ENCODE measurements at places on chromosomes 6 and 20.
A peak's percentile ranks its signal among the peaks of the same experiment; 100 is the strongest.

GRCh38 chr6:142756215-142756630 is 188.8 kb downstream of the HIVEP2 start:
- DNase-seq = peak; percentile 85

GRCh38 chr6:113083947-113084346 is 736.8 kb downstream of the RFPL4B start:
- no peak for DNase-seq

- no peak for DNase-seq
Measured at GRCh38 chr6:131640100-131640499, 3.0 kb downstream of the ENPP3 start.

- DNase-seq = peak; percentile 53
Measured at GRCh38 chr6:82364087-82365015, 734 bp downstream of the TPBG start.

- no peak for DNase-seq
Measured at GRCh38 chr6:84456803-84457202, 229.4 kb upstream of the CEP162 start.

- DNase-seq = peak; percentile 50
Measured at GRCh38 chr20:36836591-36837269, 39.2 kb upstream of the TLDC2 start.

DNA sequence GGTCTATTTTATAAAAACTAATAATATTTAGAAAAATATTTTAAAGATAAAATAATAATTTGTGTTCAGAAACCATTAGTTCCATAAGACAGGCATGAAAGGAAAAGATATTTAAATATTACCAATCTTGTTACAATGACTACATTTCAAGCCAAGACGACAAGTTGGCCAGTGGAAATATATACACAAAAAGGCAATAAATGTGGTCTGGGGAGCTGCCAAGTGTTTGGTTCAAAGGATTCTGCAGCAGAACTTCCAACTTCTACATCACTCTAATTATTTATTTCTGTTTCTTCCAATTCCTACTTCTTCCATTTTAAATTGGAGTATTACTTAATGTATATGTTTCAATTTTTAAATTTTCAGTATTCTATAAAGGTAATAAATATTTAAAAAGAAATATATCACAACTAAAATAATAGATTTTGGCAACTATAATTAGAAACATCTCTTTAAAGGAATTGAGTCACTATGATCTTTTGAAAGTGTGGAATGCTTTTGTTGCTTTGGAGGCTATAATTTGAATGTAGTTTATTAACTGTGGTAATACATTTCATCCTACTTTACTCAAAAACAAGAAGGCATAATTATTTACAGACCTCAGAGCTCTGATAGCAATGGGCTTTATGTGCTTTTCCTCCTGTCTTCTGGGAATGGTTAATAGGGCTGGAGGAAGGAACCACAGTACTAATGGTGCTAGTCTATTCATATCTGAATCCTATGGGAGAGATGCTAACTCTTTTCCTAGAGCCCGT is 129.7 kb upstream of the FAM184A start:
- peak; percentile 10 for DNase-seq

DNA sequence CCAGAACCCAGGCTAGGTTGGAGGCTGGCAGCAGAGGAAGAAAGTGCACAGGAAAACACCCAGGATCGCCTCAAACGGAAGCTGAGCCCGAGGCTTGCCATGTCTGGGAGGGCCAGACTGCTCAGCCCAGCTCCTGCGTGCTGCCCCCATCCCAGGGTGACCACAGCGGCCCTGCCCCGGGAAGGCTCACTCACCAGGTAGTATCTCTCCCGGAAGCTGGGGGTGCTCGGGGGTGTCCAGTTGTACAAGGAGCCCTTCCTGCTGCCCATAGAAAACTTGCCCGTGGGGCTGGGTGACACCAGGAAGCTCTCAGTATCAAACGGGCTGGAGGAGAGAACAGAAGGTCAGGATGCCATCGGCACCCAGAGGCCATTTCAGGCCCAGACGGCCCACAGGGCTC is 86.9 kb downstream of the RIPOR3 start:
- DNase-seq = no peak

DNA sequence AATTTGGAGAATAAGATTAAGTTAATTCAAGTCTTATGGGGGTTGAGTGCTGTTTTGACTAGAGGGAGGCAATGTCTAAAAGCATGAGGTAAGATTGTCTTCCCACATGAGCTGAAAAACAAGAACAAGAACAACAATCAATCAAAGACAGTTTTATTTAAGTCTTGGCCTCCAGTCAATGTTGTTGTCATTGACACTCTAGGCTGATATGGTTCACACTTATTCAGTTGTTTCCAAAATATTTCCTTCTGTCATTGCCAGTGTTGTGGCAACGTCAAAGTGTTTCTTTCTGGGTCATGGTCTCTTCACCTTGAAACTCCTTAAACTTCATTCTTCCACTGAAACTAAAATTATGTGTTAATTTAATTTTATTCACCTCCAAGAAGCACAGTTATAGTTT is 72.4 kb downstream of the GRIK2 start:
- DNase-seq = no peak

DNA sequence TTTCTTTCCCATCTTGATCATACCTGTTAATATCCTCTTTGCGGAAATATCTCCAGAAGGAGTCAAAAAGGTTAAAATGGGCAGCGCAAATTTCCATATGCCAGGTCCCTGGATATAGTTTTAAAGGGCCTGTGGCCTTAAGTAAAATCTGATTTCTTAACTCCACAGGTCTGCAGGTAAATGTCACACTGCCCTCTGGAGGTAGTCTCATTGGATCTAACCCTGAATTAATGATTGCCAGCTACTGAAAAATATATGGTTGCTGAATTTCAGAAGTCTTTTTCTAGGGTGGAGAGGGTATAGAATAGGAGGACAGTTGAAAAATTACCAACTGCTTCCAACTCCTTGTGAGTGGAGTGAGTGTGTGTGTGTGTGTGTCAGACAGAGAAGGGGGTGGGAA is 8.5 kb downstream of the MOXD1 start:
- no peak for DNase-seq

DNA sequence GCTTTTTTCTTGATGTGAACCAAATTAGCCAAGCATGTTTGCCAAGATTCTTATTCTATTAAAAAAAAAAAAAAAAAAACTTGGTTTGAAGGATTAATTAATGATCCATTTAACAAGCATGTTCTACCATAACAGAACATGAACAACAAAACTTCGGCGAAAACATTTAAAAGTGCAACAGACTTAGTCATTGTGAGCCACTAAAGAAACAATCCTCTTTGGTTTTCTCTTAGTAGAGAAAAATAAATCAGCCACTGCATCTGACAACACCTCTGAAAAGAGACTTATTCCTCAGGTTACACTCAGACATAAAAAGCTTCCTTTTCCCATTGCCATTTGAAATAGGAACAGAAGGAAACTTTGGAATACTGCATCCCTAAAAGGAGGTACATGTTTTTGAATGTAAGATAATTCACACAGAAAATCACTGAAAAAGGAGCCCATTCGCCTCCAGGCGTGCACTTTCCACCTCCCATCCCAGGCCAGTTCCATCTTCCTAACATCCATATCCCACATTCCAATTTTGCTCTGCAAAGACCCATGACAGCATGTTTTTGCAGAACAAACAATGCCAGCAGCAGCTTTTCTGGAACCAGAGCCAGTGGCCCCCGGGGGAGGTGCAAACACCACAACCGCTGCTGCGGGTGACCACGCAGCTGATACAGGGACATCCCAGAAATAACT is 79.5 kb downstream of the ZMYND8 start:
- DNase-seq = peak; percentile 81

DNA sequence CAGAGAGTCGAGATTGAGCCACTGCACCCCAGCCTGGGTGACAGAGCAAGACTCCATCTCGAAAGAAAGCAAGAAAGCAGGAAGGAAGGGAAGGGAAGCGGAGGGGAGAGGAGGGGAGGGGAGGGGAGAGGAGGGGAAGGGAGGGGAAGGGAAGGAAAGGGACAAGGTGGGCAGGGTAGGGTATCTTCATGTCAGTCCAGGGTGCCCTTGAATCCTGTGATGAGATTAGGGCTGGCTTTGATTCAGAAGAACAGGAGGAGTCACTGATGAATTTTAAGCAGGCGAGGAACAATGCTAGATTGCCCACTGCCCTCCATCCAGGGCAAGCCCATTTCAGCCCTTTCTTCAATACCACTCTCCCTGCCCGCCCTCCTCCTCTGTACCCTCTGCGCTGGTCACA is 35.0 kb upstream of the EPB41L1 start:
- DNase-seq = no peak

GRCh38 chr20:48171626-48172356 is 386.5 kb upstream of the SULF2 start:
- no peak for DNase-seq

GRCh38 chr20:10249048-10249770 is 30.6 kb downstream of the SNAP25 start:
- DNase-seq = no peak

DNA sequence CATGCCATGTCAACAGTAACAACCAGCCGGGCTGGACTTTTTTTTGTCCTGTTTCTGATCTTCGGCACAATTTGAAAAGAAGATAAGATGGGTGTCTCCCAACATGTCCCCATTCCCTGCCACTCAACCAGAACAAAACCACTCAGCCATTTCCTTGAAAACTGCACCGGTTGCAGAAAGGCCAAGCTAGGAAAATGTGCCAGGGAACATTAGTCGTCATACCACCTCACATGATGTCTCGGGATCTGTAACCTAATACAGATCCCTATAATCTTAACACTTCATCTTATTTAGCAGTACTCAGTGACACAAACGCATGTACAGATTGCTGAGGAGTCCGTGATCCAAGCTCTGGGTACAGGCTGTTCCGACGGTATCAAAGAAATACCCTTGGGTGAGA is 46.5 kb downstream of the ALDH8A1 start:
- DNase-seq = no peak

DNA sequence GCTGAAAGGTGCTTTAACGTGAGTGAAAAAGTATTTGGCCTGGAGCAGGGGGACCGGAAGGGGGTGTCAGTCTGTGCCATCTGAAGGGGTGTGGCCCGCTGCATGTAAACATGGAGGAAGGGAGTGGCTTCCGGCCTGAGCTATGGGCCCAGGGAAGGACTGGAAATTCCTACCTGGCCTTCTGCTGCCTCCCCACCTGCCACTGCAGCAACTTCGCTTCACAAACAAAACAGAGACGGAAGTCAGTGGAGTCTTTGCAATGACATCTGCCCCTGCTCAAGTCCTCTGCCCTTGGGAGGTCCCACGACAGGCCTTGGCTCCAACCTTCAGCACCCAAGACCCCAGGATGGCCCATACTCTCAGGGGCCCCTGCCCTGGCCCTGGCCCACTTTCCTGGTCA is 28.1 kb upstream of the FOXP4 start:
- no peak for DNase-seq

DNA sequence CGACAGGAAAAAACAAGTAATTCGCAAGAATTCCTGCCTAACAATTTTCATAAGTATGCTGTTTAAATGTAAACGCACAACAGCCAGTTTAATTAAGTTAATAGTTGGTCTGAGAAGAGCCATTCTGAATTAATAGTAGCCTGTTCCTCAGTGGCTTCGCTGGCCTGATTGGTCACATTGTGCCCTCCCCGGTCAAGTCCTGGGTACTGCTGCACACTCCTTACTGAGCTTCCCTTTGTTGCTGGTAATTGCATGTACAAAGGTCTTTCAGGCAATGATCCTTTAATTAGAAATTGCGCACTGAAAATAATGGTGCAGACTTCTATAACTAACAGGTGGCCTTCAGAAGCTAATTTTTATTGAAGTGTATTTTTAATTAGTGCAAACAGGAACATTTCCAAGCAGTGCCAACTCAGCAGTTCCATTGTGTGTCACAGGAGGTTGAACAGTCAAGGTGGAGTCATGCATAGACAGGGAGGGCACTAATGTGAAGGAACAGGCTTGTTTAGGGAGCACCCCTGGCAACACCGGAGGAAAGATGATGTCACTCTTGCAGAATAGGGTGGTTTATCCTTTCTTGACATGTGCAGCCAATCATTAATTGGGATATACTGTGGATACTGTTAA is 92.6 kb upstream of the SLC22A23 start:
- no peak for DNase-seq

DNA sequence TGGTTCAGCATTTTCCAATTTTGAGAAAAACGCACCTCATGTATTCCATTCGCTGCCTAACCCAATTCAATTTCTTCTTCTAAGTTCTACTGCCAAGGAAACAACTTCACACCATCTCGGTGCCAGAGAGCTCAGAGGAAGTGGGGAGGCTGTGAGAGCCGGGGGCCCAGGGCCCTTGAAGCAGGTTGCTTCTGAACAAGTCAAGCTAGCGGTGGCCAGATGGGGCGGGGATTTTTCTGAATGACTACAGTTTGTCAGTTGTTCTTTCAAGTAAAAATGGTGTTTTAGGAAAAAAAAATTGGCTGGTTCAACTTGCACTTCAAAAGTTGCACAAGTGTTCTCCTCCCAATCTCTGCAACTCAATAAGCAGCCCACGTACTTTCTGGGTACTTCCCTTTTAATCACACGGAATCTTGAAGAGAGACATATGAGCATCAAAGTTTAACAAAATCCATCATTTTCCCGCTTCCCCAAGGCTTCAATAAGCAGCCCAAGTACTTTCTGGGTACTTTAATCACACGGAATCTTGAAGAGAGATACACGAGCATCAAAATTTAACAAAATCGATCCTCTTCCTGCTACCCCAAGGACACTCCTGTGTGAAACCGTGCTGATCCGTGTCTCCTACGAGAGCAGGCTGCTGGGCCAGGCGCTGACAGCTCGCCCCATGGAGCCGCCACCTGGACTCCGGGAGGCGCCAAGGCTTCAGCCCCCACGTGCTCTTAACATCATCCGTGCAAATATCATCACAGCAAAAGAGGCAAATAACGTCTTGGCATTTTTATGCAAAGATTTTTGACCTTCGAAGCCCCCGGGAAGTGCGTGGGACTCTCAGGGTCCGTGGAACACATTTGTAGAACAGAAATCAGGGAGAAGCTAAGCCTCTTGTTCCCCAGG is 186.7 kb upstream of the PDE10A start:
- DNase-seq = no peak

- no peak for DNase-seq
Measured at GRCh38 chr6:21648475-21649050, 55.0 kb downstream of the SOX4 start.

DNA sequence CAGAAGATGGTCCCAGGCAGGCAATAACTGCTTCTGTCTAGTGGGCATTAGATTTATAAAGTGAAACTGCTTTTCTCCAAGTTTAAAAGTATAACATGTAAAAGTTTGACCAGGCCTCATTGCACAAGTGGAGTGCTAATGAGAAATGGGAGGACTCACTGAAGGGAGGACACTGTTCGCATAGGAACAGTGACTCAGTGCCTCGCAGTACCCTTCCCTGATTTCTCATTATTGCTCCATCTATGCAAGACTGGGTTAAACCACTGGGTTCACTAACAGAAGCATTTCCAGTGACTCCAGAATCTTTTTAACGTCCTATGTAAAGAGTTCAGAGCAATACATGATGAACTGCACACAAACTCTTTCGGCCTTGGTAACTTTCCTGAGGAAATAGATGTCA is 79.6 kb downstream of the PCSK2 start:
- no peak for DNase-seq
